ENCODE measurements at places on chromosomes 13 and 19. TPM values are rescaled to one million over a fixed set of nuclear protein-coding genes. Genes with fewer than 3 reads are reported as not detected.

DNA sequence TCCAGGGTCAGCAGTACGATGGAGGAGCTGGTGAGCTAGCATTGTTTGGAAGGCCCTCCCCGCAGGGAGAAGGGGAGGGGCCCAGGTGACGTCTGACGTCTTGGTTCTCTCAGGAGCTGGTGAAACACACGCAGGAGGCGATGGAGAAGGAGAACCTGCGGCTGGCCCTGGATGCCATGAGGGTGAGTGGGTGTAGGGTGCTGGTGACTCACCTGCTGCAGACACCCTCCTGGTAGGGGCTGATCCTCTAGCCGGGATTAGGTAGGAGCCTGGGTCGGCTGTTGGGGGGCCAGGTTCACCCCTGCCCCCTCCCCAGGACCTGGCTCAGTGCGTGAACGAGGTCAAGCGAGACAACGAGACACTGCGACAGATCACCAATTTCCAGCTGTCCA is 55.8 kb downstream of the VAV1 start:
- DNase-seq, result peak; percentile 36

DNA sequence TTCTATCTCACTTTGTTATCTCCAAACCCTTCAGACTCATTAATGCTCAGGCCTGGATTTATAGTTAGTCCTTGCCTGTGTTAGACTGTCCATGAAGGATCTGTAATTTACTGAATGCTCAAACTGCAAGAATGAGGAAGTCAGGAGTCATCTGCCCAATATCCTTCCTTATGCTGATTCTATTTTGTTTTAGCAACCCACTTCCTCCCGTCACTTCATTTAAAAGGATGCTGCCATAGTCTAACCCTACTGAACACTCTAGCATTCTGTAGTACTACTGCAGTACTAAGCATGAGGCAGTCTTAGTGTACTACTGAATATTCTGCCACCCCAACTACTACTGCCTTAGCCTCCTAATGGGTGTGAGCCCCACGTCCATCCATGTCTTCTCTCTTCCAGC is 1.5 kb downstream of the FCAR start:
- DNase-seq, result no peak

GRCh38 chr19:16062789-16063188 is 13.5 kb upstream of the TPM4 start:
- no peak for DNase-seq

GRCh38 chr19:2573916-2574315 is 98.0 kb downstream of the GADD45B start:
- no peak for DNase-seq

- DNase-seq, result peak; percentile 81
Measured at GRCh38 chr19:18419699-18420460, 682 bp downstream of the SSBP4 start.

GRCh38 chr13:46354156-46355087 is 32.6 kb downstream of the RUBCNL start:
- DNase-seq, result no peak

GRCh38 chr19:5470264-5470671 is 15.1 kb downstream of the ZNRF4 start:
- DNase-seq, result no peak

- DNase-seq, result no peak
Measured at GRCh38 chr13:92825938-92826596, 400.5 kb upstream of the GPC6 start.

KLK3 gene
- total RNA-seq, result not detected

CDX2 gene
- not detected for total RNA-seq

- no peak for DNase-seq
Measured at GRCh38 chr19:9289231-9289884, 20.3 kb downstream of the ZNF699 start.

ZNF419 gene
- total RNA-seq, result 10.2 TPM

DNA sequence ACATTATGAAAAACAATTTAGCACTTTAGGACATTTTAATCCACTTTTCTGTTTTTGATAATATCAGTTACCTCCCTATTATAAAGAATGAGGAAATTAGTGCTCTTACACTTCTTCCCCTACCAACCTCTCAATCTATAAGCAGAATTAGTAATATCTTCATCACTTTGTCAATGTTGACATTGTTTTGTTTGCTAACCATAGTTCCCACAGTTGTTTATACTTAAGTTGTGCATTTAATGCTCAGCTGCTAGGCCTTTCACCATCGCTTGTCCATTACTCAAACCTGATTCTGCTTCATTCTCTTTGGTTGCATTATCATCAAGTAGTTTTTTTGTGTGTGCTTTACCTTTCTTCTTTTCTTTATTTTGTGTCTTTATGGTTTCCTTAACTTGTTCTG is 132.1 kb downstream of the CDK8 start:
- DNase-seq, result no peak

NLRP11 gene
- not detected for total RNA-seq

DNA sequence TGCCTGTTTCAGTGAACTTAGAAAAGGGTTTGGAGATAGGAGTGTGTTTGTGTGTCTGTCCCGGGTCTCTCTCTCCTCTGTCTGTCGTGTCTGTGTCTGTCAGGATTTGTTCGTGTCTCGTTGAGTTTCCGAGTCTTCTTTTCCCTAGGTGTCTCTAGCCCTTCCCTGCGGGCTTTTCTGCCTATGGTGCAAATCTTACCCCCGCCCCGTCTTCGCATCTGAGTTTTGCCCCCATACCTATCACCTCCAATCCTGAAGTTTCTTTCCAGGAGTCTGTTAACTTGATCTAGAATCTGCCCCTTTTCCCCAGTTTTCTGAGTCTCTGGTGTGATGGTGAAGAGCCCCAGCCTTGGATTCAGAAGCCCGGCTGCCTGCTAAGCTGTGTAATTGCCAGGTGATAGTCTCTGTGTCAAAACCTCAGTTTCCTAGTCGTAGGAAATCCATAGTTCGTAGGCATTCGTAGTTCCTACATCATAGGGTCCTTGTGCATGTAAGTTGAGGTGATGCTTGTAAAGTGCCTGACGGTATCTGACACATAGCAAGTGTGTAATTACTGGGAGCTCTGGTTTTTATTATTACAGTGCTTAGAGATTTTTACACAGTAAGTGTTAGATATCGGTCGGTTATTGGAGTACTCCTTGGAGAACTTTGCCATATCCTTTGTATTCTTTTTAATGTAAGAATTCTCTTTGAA is 782 bp downstream of the EPN1 start:
- DNase-seq, result no peak
